ENCODE measurements at places on chromosomes 7 and 10.

- DNase-seq: peak; percentile 74
These were observed 509 bp downstream of the AHR start for GRCh38 chr7:17298840-17299482.

- DNase-seq: no peak
These were observed 1247.1 kb downstream of the GATA3 start for GRCh38 chr10:9301554-9301953.

DNA sequence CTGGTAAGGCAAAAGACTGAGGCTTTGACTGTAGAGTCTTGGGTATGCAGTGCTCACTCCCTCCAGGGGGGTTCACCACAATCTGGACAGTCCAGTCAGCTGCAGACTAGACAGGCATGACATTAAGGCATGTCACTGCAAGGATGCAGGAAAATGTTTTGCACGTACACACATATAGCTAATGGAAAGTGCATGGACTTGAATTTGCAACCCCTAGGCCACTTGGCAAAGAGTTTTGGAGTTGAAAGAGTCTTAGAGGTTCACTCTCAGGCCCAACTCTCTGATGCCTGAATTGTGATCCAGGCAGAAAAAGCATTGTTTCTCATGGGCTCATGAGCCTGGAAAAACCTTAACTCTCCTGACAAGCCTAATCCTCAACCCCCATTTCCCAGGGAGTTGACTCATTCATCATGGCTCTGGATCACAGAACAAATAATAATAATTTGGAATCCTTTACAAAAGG, 51.9 kb downstream of the LAMB4 start:
- DNase-seq: no peak

- no peak for DNase-seq
These were observed 12.1 kb downstream of the CRYGN start for GRCh38 chr7:151427705-151428377.

- peak; percentile 71 for DNase-seq
These were observed 13.8 kb upstream of the TMEM120A start for GRCh38 chr7:76008156-76008687.

DNA sequence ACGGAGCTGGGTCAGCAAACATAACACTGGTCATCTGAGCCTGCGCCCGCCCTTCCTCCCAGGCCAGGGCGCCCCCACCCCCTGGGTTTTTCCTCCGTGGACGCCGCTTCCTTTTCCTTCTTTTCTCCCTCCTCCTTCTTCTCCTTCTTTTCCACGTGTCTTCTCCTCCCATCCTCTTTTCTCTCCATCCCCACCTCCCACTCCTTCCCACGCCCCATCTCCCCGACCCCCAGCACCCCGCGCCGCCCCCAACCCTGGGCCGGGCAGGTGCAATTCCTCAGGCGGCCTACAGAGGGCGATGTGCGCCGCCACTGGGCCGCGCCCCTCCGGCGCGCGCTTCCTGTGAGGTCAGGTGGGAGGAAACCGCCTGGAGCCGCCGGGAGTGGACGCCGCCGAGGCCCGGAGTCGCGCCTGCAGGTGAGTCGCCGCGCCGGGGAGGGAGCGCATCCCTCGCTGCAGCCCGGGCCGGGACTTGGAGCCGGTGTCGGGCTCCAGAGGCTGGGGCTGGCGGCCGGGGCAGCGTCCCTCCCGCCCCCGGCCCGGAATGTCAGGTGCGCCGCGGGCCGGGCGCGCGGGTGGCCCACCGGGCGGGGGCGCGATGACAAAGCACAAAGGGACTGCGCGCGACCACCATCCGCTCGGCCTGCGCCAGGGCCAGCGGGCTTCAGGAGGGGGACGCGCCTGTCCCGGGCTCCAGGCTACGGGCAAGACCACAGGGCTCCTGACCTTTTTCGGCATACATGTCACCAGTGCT, at the start of gene FAM241B:
Gene FAM241B, plus strand, starts transcription at position 351 of the 754 bp plus-strand sequence. CDS start 1,497 bp downstream, outside the sequence.
- peak; percentile 81 for DNase-seq

DNA sequence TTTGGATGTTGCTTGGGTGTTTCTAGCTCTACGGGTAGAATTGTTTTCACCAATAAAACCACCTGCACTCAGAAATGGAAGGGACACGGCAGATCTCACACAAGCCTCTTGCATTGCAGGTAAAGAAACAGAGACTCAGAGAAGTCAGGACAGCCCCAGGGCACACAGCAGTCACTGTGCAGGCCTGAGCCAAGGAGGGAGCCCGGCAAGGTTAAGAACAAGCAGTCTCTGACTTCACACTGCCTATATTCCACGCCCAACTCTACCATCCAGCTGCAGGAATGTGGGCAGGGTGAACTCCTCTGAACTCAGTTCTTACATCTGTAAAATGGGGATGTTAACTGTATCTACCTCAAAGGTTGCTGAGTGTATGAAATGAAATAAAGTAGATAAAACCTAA, 15.4 kb downstream of the CHST15 start:
- no peak for DNase-seq

DNA sequence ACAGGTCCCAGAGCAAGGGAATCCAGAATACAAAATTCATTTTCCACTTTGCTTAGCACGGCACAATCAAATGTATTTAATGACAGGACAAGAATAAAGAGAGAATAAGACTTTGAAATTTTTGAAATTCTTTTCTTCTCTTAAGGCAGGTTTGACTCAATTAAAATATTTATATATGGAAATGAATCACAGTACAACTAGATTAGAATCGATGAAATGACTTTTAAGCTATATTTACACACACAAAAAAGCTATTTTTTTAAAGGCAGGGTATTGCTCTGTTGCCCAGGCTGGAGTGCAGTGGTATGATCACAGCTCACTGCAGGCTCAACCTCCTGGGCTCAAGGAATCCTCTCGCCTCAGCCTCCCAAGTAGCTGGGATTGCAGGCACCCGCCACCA, 265.4 kb upstream of the SLC26A5 start:
- no peak for DNase-seq

- DNase-seq: no peak
These were observed 28.1 kb upstream of the MYL10 start for GRCh38 chr7:101657171-101657570.

- DNase-seq: peak; percentile 72
These were observed at the start of gene TES for GRCh38 chr7:116210345-116211005. TSS of gene TES (plus strand) at chr7:116210539. CDS start at chr7:116210708, 169 bp downstream.

- DNase-seq: no peak
These were observed 6.5 kb upstream of the PPIF start for GRCh38 chr10:79340646-79341244.

GRCh38 chr7:129845972-129846327, 106.8 kb downstream of the UBE2H start:
- DNase-seq: no peak

- peak; percentile 47 for DNase-seq
These were observed 170.0 kb downstream of the PTPN20 start for GRCh38 chr10:47081264-47081663.

DNA sequence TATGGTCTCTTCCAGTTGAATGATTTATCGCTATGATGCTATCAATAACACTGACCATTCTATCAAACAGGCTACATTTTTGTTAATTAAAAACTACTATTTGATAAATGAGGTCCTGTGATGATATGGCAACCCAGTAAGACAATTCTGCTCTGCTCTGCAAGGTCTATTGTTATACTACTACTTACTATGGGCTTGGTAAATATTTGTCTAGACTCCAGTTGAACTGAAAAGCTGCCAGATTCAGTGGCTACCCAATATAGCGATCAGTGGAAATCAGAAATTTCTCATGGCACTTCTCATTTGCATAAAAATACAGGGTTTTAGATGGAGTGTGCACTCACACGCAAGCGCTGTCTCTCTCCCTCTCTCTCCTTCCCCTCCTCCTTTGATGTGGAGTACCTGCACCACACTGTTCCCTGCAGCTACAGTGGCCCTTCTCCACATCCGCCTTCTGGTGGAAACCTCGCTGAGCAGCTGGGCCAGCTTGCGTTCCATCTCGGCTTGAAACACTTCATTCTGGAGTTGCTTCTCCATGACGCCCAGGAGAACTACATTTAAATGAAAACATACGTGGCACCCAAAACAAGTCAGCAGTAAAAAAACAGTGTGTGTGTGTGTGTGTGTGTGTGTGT, 77.9 kb downstream of the KIAA1549 start:
- DNase-seq: peak; percentile 88

- DNase-seq: no peak
These were observed 64.5 kb downstream of the PALS2 start for GRCh38 chr7:24637706-24638105.

DNA sequence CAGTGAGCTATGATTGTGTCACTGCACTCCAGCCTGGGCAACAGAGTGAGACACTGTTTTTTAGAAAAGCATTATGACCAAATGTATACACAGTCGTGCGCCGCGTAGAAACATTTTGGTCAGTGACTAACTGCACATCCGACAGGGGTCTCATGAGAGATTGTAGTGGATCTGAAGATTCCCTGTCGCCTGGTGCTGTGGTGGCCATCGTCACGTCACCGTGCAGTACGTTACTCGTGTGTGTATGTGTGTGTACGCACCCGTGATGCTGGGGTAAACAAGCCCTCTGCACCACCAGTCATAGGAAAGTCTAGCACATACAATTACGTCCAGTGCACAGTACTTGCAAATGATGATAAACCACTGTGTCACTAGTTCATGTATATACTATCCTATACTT, 109.4 kb downstream of the ELFN1 start:
- no peak for DNase-seq

All from activated CD8-positive, alpha-beta T cell treated with anti-CD3 and anti-CD28 coated beads for 36 hours (primary cell).